Fibroblast of skin of scalp (primary cell): ENCODE measurements at places on chromosomes 6 and 20.

DNA sequence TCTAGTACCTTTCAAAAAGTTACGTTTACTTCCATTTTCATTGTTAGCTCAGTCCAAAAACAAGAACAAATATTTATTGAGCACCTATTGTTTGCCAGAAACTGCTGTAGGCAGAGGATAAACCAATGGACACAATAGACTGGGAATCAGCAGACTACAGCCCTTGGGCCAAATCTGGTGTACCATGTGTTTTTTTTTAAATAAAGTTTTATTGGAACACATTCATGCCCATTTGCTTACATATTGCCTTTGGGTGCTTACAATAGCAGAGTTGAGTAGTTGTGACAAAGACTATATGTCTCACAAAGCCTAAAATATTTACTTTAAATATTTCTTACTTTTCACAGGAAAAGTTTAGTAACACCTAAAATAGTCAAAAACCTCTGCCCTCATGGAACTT lies 216.1 kb downstream of the COL9A1 start:
- no peak for DNase-seq

GRCh38 chr20:10063482-10063881 lies 28.7 kb downstream of the ANKEF1 start:
- DNase-seq: no peak

DNA sequence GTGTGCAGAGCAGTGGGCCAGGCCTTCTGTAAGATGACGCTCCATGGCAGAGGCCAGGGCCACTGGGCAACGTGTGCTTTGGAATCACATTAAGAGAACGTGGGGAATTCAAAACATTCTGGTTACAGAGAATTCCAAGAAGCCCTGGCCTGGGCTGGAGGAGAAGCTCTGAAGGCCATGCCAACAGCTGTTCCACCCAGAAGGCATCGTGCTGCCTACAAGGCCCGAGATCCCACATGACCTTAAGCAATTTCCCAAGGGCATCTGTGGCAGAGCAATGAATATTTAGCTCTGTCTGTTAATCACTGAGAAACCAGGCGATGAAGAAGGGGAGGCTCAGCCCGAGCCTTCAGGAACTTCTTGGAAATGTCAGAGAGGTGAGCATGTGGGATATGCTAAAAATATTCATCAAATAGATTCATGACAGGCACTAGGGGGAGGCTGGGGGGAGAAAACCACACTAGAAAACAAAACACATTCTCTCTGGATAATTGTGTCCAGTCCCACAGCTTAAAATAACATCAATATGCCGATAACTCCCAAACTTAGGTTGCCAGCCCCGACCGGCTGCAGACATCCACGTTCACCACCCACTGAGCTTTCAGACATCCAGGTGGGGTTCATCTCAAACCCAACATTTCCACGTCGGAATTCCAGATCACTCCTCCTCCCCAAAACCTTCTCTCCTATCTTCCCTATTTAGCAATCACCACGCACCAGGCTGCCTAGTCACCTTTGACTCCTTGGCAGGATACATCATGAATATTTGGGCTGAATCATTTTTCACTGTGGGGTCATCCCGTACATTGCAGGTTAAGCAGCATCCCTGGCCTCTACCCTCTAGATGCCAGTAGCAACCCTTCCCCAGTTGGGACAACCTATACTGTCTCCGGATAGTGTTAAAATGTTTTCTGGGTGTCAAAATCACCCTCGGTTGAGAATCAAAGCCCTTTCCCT lies 6.6 kb downstream of the SULF2 start:
- peak; percentile 71 for DNase-seq

GRCh38 chr20:57878786-57879424 lies 169.1 kb upstream of the PMEPA1 start:
- DNase-seq: no peak

DNA sequence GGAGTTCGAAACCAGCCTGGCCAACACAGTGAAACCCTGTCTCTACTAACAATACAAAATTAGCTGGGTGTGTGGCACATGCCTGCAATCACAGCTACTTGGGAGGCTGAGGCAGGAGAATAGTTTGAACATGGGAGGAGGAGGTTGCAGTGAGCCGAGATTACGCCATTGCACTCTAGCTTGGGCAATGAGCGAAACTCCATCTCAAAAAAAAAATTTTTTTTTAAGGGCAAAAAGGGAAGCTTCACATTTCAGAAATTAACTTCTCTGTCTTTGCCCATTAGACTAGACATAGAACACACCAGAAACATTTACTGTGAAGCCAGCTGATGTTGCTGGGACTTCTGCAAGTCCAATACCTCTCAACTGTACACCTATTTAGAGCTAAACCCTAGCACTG lies 90.8 kb upstream of the HDAC2 start:
- DNase-seq: no peak

DNA sequence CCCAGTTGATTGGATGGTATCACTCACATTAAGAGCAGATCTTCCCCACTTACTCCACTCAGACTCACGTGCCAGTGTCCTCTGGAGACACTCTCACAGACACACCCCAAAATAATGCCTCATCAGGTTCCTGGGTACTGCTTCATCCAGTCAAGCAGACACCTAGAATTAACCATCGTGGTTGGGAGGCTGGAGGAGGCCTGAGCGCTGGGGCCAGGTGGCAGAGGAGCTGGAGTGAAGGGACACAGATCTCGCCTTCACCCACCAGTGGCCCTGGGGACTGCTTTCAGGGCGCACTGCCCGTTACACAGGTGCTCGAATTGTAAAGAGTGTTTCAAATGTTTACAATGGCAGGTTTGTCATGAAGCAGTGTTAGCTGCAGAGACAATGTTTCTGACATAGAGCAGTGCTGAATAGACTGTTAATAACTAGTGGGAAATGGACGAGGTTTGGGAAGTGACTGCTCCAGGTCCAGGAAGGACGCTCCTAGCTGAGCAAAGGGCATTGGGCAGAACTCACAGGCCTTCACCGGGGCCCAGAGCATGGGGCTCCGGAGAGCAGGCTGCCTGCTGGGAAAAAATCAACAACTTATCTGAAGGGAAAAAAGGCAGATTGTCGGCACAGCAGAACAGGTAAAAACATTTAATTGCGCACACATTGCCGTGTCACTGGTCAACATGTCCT lies 38.4 kb downstream of the TMEM242 start:
- no peak for DNase-seq

DNA sequence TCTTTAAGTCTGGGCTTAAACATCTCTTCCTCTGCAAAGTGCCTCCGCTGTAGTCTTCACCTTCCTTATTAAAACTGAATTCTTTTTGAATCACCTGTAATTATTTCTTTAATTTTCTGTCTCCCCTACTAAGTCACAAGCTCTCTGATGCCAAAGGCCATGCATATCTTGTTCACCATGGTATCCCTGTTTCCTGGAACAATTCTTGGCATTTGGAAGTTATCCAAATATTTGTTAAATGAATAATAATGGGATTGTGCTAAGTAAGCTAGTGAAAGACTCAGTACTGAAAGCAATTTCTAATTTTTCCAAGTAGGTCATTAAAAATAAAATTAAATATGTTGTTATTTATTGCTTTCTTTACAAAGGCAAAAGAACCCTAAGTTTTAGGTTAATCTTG lies 12.2 kb downstream of the SNAP91 start:
- peak; percentile 14 for DNase-seq

- peak; percentile 66 for DNase-seq
Measured at GRCh38 chr6:108592371-108593337, 31.9 kb downstream of the FOXO3 start.

DNA sequence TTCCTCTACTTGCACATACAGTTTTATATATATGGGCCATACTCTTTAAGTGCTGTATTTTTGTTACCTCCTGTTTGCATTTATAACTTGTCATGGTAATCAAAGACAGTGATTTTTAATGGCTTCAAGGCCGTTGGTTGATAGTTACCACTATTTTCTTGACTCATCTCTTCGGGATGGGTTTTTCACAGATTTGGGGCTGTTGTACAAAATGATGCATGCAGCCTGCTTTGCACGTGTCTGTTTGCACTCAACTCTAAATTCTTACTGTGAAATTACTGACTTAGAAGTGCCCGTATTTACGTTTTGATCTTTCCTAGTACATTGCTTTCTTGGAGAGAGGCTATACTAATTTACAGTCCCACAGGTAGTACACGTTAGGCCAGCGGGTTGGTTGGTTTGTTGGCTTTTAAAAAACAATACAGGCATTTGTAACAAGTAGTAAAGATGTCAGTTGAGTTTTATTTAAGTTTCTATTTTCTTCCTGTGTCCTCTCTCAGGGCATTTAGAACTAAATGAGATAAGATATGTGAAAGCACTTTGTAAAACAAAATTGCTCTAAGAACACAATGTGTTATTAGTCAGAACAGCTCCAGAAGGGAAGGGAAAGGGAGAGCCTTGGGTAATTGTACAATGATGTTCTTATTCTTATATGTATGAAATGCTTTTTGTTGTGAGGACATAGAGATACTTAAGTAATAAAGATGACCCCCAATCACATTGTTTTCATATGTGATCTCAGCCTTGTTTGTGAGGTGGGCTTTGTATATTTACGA lies 11.7 kb downstream of the JARID2 start:
- DNase-seq: no peak

- no peak for DNase-seq
Measured at GRCh38 chr20:62496568-62497218, 20.9 kb upstream of the GATA5 start.

DNA sequence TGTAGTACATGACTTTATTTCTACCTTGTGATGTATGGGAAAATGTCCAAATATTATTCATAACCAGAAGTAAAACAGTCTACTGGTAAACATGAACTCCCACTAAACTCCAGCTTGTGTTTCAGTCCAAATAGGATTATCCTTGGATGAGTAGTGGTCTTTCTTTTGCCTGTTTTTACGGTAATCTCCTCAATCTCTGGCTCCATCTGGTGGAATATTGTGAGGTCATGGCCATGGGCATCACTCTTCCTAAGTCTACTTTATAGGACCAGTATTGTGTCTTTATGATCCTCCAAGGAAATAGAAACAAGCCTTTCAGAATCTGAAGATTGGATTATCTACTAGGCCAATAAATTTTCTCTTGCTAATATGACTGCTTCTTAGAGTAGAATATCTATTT lies 505.0 kb downstream of the BMP2 start:
- DNase-seq: no peak
